ENCODE measurements at places on chromosomes 3 and 15.

DNA sequence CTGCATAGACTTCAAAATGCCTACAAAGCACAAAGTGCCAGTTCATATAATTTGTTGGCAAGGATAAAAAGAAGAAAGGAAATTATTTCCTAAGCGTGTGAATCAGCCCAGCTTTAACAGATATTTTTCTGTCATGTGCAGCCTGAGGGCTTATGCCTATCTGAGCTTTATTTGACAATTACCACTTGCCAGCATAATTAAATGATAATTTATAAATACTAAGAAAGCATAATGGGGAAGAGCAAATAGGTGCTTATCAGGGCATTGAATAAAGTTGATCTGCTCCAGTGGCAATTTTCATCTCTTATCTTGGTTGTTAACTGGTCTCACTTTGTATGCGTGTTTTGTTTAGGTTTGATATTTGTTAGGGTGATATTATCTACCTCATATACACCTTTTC lies 313.4 kb upstream of the DNAJC19 start:
- DNase-seq = no peak

DNA sequence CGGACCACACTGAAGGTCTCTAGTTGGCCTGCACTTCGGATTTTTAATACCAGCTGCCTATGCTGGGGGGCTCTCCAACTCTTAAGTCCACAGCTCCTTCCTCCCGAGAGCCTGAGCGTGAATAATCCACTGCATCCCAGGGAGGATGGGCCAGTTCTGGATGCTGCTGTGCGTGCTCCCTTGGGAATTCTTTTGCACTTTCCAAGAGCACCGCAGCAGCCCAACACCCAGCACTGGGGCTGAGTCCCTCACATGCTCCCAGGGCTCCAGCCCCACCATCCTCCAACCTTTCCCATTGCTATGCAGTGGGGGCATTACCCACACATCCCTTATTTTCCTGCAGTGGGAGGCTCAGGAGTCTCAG lies 136.4 kb upstream of the IQSEC1 start:
- no peak for DNase-seq

DNA sequence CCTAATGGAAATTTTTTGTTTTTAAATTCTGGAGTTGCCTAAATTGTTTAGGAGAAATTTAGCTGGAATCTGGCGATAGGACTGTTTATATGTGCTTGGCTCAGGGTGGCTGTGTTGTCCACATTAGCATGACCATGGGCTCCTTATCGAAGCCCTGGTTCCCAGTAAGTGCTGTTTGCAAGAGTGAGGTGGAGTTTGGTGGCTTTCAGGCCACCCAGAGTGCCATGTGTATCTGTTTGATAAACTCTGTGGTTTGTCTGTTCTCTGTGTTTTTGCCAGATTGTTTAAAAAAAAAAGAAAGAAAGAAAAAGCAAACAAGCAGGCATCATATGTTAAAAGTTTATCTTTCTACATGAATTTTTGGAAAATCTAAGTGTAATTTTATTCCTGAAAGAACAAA lies 51.5 kb downstream of the PLCL2 start:
- no peak for DNase-seq

DNA sequence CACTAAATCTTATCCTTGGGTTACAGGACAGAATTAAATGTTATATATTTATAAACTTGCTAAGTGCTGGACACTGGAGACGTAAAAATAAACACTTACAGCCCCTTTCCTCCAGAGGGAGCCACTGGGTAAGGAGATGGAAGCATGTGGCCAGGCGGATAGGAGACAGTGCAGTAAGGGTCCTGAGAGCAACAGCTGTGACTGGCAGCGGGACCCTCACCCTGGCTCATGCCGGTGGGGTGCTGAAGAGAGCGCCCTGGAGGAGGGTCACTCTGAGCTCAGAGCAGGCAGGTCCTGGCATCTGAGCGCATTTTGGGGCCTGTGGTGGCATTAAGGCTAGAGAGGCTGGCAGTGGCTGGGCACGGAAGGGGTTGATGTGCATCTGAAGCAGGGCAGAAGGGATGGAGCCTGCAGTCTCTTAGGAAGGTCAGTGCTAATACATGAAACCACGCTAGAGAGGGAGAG lies 16.0 kb downstream of the SEC61A1 start:
- DNase-seq = peak; percentile 51

GRCh38 chr3:36060950-36061349 lies 319.4 kb upstream of the STAC start:
- DNase-seq = no peak

GRCh38 chr15:57215326-57215725 lies 161.0 kb upstream of the CGNL1 start:
- DNase-seq = peak; percentile 40

DNA sequence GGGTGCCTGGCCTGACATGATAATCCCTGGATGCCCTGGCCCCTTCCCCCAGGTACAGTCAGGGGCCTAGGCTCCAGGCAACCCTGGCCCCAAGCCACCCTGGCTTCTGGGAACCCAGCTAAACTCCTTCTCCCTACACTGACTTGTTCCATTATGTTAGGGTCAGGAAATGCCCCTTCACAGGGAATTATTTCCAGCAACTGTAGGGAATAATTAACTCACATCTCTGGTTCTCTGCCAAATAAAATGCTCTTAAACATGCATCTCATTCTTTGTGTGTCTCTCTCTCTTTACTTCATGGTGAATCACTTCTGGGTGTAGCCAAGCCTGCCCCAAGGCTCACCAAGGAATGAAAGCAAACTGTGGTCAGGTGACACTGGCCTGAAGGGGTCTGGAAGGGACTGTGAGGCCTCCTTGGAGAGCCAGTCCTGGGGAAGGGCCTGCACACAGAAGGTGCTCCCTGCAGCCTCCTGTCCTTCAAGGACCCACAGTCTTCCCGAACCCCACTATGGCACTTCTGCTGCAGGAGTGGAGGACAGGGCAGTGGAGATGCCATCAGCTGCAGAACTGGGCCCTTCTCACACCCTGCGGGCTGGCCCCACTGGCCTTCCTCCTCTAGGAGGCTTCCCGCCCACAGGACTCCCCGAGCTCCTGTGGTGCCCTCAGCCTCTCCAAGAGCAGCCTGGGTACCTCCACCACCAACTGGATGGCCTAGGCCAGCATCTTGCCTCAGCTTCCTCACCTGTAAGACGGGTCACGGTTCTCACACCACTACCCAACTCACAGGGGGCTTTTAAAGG lies 17.6 kb downstream of the TKT start:
- peak; percentile 93 for DNase-seq

DNA sequence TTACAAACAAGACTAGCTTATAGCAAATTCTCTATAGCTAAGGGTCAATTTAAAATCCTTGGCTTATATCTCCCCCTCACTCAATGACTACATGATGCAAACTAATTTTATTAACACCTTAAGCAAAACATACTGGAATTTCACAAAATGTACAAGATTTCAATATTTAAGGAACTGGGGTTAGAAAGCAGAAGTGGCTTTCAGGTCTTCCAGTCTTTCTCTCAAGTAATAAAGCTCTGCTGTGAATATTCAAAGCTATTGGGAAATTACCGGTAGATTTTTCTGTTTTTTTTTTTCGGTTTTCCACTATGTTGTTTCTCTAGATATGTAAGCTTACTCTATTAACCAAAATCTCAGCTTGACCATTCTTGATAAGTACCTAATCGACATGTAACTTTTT lies 3.9 kb downstream of the EPM2AIP1 start:
- no peak for DNase-seq

DNA sequence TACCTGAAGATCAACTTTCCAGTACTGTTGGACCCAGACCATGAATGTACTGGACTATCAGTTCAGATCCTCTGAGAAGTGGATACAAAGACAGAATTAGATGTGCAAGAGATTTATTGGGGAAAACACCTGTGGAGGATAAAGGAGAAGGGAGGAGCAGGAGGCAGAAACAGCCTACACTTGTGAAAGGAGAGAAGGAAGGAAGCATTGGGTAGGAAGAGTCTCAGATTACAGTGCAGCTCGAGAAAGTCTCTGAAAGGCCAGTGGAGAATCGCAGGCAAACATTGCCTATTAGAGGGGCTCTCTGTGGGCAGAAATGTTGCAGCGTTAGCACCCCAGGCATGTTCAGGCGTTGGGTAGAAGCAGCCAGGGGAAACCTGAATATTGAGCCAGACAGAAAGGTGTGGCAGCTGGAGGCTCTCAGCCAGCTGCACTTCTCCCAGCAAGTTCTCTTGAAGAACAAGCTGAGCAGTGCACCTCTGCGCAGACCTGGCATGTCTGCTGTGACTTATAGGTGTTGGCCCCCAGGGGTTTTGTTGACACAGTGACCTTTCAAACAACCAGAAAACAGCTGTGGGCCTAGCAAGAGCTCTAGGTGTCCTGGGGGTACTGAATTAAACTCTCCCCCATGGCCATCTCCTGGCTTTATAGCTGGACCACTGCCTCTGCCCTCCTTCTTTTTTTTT lies 7.0 kb downstream of the CHST14 start:
- no peak for DNase-seq

- no peak for DNase-seq
Observed at GRCh38 chr3:2078821-2079220, 19.8 kb upstream of the CNTN4 start.

- DNase-seq = no peak
Observed at GRCh38 chr15:89423981-89424380, 72.4 kb downstream of the RHCG start.

DNA sequence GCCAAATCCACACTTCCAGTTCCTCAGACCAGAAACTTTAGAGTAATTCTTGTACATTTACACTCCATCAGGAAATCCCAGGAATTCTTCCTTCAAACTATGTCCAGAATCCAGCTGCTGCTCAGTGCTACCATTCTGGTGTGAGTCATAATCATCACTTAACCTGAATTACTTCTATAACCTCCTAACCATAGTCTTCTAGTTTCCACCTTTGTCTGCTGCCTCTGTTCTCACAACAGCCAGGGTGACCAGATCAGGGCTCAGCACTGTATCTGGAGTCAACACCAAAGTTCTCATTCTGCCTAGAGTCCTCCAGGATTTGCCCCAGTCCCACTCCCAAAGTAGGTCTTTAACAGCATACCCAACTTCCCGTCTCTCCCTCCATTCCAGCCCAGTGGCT lies 3.4 kb downstream of the CLDND1 start:
- no peak for DNase-seq

DNA sequence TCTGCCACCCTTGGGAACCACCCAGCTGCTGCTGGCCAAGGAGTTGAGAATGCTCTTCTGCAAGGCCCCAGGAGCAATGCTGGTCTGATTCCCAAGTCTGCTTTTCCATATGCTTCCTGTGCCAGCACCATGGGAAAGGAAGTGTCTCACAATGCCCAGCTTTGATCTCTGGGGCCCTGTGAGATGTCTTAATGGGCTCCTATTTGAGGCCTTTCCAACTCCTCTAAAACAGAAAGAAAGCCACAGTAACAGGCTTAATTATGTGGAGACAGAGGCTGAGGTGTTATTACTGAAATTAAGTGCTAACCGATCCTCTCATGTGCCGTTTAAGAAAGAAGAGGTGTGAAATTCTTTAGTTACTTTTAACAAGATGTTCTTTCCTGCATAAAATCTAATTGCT lies 4.5 kb downstream of the EOGT start:
- DNase-seq = peak; percentile 66

DNA sequence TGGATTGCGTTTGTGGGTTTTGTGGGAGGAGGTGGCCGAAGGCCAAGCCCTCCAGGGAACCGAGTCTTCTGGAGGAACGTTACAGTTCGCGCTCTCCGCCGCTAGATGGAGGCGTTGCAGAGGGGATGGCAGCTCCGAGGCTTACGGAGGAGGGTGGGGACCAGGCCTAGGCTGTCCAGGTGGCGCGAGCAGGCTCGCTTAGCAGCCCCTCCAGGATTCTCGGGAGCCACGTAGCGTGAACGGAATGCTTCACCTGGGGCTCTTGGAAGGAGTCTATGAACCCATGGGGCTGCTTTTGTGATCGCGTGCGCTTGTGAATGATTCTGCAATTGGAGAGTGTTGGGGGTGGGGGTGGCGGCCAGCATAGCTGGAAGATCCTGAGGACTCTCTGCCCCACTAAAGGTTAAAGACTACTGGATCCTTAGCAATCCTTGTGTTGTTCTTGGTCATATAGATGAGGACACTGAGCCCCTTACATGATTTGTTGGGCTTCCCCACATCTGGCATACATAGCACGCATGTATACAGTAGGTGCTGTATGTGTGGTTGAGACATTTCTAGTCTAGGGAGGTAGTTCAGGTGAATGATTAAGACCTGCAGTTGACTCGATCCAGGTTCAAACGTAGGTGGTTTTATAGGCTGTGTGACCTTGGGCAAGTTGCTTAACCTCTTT lies 25.7 kb downstream of the FAM3D start:
- DNase-seq = peak; percentile 65

DNA sequence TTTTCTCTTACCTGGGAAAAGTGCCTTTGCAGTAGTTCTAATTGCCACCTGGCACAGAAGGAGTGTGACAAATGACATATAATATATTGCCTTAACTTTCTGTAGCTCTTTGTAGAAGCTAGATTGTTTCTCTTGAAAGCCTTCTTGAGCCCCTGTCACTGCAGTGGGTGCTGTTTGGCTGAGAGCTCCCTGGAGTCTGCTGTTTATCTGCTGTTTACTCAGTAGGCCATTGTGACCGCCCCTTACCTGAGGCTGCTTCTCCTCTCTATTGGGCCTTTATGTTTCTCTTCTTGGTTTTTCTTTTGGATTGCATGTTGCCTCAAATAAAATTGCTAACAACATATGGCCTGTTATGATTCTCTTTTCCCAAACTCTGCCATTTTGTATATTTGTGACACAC lies 16.7 kb downstream of the MAP2K5 start:
- DNase-seq = no peak

GRCh38 chr15:71666763-71667620 lies 143.4 kb upstream of the NR2E3 start:
- DNase-seq = no peak
